Activated naive CD4-positive, alpha-beta T cell (primary cell): ENCODE measurements at places on chromosomes 1 and 21.

GRCh38 chr21:44394733-44395132, 41.3 kb downstream of the TRPM2 start:
- no peak for DNase-seq

- no peak for DNase-seq
Observed at GRCh38 chr1:110434946-110435345, 16.0 kb upstream of the PROK1 start.

GRCh38 chr1:202016022-202016810, 5.8 kb downstream of the ELF3 start:
- no peak for DNase-seq

DNA sequence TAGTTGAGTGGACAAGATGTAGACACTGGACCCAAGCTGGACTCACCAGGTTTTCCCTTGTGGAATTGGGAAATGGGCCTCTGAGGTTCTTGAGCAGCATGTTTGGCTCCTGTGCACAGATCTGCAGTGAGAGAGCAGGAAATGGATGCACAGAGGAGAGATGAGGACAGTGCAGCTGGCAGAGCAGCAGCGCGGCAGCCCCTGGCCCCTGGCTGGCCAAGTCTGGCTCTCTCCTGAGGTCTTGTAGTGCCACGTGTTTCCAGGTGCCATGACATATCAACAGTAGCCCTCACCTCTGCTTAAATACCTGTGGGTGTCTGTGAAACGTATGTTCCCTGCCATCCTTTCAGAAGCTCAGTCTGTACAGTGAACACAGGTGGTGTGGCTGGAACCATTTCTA, 19.2 kb upstream of the BCL10 start:
- DNase-seq: no peak

DNA sequence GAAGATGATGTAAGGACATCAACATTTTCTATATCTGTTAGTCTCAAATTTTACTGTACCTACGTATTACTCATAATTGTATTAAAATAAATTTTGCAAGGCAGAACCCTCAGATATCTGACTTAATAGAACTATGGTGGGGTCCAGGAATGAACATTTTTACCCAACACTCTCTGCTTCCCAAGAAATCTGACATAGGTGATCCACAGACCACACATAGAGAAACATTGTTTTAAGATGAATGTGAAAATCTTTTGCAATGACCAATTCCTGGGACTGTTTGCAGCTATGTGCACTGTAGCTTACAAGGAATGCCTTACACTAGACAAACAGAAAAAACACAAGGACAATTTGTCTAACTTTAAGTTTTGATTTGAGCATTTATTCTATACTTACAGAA, 645.6 kb upstream of the ADGRL2 start:
- DNase-seq: no peak

DNA sequence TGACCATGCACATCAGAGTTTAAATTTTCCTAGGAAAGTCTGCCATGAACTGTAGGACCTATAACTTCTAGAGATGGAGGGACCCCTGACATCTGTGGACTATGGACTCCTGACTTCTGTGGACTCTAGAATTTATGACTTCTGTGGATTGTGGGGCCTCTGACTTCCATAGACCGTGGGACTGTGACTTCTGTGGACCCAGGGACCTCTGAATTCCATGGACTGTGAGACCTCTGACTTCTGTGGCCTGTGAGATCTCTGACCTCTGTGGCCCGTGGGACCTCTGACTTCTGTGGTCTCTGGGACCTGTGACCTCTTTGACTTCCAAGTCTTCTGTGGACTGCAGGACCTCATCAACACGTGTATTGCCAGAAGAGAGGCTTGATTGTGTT, 36.7 kb downstream of the PEX14 start:
- DNase-seq: no peak

- no peak for DNase-seq
Observed at GRCh38 chr21:42768324-42769121, 110.8 kb downstream of the WDR4 start.

GRCh38 chr1:90821788-90822359, 104.8 kb upstream of the BARHL2 start:
- DNase-seq: no peak

DNA sequence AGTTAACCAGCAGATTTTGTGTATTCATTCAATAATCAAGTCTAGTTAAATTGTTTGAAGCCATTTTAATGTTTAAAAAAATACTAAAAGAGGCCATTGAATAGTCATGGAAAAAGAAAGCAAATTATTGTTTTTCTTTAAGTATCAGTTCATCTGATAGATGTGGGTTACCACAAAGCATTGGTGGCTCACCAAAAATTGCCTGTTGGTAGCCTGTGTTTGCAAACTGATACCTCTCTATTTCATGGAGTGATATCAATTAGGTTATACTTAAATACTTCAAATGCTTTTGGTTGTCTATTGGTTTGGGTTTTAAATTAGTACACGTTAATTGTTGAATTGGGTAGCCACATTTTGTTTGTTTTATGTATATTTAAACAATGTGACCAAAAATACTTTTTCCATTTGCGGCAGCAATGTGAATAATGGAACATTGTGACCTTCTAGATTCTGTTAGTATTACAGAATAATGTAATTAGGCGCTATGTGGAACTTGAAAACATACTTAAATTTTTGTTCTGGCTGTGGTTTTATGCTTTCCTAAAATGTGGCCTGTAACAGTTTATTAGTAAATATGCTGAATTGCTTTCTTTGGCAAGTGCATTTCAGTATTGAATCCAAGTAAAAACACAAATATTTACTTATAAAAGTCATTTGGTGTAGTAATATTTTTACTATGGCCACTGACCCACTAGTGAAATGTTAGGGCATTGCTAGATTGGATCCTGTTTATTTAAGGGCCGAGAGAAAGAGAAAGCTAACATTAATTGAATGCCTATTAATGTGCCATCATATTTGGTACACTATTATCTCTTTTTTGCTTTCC, 37.1 kb upstream of the NBL1 start:
- no peak for DNase-seq

GRCh38 chr1:22231995-22232690, 89.2 kb upstream of the WNT4 start:
- DNase-seq: no peak
